ENCODE measurements at places on chromosomes 5 and 9.

GRCh38 chr5:134097211-134097749 lies 17.2 kb upstream of the TCF7 start:
- DNase-seq, result no peak

- no peak for DNase-seq
These were observed 35.8 kb downstream of the ZNF782 start for GRCh38 chr9:96818533-96818932.

GRCh38 chr5:181217111-181217802 lies 5.8 kb upstream of the TRIM41 start:
- DNase-seq, result peak; percentile 49

GRCh38 chr9:91285729-91286353 lies 75.9 kb downstream of the AUH start:
- DNase-seq, result no peak

DNA sequence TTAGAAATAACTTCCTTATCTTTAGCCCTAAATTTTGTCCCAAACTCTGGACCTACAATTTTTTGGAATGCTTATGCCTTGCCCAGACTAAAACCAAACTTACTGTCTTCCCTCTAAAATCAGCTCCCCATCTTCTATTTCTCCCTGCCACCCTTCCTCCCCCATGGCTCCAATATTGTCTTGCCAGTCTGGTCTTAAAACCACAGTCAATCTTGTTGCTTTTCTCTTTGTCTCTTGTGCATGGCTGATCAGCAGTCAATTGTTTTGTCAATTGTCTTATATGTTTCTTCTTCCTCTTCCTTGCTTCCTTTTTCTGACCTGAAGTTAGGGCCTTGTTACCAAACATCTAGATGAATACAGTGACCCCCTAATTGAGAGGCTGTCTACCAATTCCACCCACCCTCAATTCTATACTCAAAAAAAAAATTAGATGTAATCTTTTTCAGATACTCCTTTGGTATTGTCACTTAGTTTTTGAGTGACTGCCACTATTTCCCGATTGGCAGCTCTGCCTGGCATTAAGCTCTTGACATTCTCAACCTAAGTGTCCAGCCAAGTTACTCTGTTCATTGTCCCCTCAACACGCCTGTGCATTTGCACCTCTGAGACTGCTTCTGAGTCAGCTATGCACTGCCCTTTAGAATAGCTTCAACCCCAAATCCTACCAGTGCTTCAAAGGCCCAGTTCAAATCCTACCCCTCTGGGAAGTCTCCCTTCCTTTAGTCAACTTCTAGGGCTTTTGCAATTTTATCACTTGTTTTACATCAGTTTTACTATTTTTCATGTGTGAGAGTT lies 2.5 kb downstream of the PDCD1LG2 start:
- no peak for DNase-seq

GRCh38 chr9:111298731-111299598 lies 31.1 kb downstream of the OR2K2 start:
- DNase-seq, result no peak

- DNase-seq, result no peak
These were observed 19.9 kb upstream of the S1PR3 start for GRCh38 chr9:88971131-88971960.

DNA sequence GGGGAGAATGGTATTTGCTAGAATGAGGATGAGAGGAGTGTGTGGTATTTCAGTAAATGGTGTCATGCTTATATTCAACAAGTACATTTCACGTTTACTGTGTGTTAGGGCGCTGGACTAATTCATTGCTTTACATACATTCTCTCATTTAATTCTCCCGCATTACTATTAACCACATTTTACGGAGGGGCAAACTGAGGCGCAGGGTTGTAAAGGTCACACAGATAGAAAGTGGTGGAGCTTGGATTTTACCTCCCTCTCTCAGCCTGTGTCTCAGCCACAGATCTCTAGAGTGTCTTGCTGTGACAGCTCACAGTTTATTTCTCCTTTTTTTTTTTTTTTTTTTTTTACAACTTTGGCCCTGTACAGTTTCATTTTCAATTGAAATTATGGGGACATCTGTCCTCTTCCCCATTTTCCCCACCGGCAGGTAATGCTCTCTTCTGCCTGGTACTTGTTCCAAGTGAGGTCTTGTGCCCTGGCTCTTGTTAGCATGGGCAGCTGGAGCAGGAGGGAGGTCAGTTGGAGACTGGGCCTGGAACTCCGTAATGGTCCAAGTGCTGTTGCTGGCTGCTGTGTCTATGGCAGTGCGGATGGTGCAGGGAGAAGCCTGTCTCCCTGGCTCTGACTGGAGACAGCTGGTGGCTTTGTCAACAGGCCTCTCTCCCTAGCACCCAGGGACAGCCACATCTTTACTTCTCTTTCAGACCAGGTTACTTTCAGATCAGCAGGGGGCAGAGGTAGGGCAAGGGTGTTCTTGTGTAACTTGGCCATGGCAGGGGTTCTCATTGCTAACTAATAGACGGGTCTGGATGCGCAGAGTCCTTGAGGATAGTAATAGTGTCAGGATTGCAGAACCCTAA lies 20.5 kb upstream of the NDST1 start:
- no peak for DNase-seq

DNA sequence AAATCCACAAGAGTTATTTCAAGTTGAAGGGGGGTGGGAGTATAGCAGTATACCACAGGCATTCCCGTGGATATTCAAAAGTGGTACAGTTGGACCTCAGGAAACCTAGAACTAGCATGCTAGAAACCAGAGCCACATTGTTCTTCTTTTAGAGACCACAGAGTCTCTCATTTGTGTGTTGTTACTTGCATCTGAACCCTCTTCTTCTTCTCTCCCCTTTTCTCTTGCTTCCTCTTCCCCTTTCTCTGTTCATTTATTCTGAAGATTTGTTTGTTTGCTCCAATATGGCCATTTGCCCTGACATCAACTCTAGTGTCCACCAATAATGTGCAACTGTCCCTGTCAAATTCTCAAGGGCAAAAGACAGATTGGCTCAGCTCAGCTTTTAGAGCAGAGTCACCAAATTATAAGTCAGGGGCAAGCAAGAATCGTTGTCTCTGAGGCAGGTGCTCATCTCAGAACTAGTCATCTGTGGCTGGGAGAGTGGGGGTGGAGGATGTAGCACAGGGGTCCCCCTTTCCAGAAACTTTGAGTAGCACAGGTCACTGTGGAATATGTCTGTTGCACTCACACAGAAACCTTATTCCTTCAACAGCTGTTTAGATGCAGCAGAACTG lies 321.1 kb downstream of the ARRDC3 start:
- DNase-seq, result no peak

- no peak for DNase-seq
These were observed 429.2 kb downstream of the DMAC1 start for GRCh38 chr9:7370381-7370780.

DNA sequence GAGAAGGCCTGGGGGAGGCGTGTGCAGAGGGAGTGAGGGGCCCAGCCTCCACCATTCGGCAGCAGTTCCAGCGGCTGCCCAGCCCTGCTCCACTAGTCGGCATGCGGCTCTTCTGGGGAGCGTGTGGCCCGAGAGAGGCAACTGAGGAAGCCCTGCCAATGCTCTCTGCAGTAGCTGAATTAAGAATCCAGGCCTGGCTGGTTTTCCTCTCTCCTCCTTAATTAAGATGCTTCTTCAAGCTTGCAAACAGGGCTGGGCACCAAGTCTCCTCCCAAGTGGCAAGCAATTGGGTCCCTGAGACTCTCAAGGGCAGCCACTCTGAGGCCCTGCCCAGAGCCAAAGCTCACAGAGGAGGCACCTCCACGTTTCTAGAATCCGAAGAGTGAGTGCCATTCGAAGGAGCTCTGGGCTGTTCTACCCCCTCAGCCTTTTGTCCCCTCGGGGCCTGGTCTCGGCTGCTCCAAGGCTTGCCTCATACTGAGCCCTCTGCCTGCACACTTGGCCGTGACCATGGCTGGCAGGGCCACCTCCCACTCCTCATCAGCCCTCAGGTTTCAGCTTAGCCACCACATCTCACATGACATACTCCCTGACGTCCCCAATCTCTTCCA lies 75.4 kb upstream of the LRRTM2 start:
- no peak for DNase-seq

DNA sequence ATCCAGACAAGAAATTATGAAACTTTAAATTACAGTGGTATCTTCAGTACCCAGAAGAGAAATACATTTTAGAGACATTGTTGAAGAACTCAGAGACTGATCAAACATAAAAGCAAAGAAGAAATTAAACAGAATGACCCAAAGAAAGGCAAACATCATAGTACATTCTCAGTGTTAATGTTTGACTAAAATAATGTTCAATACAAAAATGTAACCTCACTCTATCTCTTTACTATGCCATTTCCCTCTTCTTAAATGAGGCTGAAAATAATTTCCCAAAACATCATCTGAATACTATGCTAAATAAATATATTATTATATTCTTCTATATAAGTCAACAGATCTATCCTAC lies 22.8 kb downstream of the TMEM161B start:
- no peak for DNase-seq

GRCh38 chr5:76252437-76252836 lies 150.6 kb upstream of the IQGAP2 start:
- DNase-seq, result no peak

DNA sequence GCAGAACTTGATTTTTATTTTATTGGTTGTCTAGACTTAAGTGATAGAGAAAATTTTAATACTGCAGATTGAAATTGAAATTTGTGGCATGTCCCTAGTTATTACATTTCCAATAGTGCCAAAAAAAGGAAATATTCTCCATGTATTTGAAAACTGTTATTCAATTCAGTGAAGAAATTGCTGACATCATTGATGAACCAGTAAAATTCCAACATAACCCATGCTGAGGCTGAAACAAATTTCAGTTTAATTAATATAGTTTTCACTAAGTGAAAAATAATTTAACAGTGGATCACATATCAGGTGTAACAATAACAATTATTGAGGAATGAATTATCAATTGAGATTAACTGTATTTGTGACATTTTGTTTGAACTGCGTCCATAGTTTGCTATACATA lies 38.7 kb downstream of the LURAP1L start:
- DNase-seq, result no peak

GRCh38 chr5:143316844-143317631 lies 86.4 kb downstream of the NR3C1 start:
- DNase-seq, result no peak

DNA sequence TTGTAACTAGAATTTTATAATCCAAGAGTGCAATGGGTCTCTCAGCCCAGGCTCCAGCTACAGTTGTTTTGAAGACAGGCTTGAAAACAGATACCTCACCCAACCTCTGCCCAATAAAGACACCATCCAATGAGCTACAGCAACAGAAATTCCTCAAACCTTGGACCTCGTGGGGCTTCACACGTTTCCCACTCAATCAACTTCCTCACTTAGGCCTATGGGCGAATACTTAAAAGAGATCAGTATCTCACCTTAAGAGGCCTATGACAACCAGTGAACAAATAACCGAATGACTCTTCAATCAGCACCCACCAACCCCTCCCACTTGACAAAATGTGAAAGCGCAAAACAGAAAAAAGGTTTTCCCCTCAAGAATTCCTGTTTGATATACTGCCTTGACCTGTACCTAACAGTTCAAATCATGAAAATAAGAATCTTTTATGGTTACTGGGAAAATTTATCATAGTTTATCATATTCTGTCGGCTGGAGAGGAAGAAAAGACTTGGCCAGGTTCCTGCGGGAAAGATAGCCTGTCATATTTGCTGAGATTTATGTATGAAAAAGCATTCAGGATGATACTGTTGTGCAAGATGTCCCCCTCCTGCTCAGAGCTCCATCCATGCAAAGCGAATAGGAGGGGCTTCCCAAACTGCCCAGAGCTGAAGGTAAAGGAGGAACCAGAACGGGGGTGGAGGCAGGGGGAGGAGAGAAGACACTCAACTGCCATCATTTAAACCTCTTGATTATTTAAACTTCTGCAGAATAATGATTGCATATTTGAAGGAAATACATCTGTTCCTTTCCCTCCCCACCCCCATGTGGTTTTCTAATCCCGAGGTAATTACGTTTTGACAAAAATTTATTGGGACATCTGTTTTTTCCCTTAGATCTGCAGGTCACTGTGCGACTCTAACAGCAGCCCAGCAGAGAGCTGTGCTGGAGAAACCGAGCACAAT lies 256.3 kb downstream of the NFIB start:
- no peak for DNase-seq

GRCh38 chr5:110757118-110757729 lies 18.4 kb downstream of the SLC25A46 start:
- DNase-seq, result no peak

DNA sequence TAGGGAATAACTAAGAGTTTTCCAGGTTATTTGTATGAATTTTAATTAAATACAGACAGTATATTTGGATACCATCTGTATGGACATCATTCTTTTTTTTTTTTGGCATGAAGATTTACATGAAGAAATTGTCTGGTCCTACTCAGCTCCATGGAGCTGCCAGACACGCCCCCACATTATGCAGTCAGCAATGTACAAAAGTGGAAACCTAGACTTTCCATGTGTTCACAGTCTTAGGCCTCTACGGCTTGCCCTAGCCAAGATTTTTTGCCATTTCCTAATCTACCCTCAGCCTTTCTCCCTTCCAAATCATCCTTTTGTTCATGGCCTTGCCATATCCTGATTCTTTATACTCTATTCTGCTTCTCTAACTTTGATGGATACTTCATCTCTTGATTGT lies 207.1 kb downstream of the SGCD start:
- DNase-seq, result no peak

Measured in stimulated activated CD8-positive, alpha-beta memory T cell treated with anti-CD3 and anti-CD28 coated beads, Interleukin-15, amount 100 ng/mL, for 48 hours (primary cell).